ENCODE measurements at places on chromosomes 6 and 20. TPM values are rescaled to one million over a fixed set of nuclear protein-coding genes. Genes with fewer than 3 reads are reported as not detected.

GRCh38 chr6:3919130-3919628, 70.0 kb downstream of the FAM50B start:
- H3K4me1 ChIP-seq, result no peaks in the 10 kb centered on the region
- no peak overlapping the region for H3K4me3 ChIP-seq

DNA sequence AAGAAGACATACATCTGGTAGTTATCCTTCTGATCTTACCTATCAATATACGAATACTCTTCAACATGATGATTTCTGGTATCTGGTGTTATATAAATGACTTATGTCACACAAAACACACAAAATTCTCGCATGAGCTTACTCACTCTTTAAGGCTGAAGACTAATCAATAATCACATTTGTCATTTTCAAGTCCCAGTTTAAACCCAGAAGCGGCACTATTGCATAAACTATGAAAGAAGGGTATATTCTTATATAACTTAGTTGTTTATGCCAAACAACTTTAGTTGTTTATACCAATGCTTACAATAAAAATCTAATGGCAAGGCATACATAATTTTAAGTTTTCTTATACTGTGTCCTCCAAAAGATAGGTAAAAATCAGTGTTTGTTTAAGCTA, 293.1 kb downstream of the GRIK2 start:
- H3K4me3 ChIP-seq, result no peak overlapping the region
- no peaks in the 10 kb centered on the region for H3K4me1 ChIP-seq
- no peak for DNase-seq
- H3K27me3 ChIP-seq, result no peaks in the 10 kb centered on the region

GRCh38 chr20:43938932-43939761, 24.5 kb downstream of the TOX2 start:
- peak; percentile 100 for DNase-seq
- no peak overlapping the region for H3K4me3 ChIP-seq
- no peaks in the 10 kb centered on the region for H3K36me3 ChIP-seq
- peaks cover 52% of the 10 kb centered on the region for H3K4me1 ChIP-seq

The NT5E gene
- 281 TPM for total RNA-seq

DNA sequence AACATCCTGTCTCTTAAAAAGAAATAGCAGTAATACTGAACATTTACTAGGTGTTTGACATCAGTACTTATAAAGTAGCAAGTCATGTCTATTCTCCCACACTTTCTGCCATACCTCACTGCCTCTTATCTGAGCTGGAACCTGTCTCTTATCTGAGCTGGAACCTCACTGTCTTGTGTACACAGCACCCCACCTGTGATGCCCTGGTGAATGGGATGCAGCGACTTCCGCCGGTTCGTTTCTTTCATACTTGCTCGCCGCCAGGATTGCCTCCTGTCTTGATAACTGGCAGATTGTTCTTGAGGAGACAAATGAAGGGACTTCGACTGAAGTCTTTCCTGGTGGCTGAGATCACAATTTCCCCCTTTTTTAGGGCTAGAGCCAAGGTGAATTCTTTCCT, 2.9 kb downstream of the DSN1 start:
- no peak overlapping the region for H3K4me3 ChIP-seq
- no peak overlapping the region for H3K27ac ChIP-seq
- H3K36me3 ChIP-seq, result peaks cover 6% of the 10 kb centered on the region
- H3K27me3 ChIP-seq, result no peaks in the 10 kb centered on the region
- peaks cover 6% of the 10 kb centered on the region for H3K4me1 ChIP-seq

DNA sequence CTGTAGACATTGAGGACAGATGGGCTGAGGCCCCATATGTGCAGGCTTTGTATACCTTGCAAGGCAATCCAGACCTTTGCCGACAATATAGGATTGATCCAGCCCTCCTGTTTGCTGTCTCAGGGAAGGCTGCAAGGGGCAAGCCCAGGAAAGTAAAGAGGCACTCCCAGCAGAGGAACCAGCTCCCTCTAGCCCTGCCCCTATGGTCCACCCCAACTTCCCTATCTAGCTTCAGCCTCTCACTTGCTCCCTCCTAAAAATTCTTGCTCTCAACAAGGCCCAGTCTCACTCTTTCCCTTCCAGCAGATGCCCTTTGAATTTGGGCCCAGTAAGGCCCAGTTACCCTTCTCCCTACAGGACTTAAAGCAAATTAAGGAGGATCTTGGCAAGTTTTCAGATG, 92.6 kb downstream of the JARID2 start:
- H3K27me3 ChIP-seq, result no peaks in the 10 kb centered on the region
- H3K27ac ChIP-seq, result no peak overlapping the region

DNA sequence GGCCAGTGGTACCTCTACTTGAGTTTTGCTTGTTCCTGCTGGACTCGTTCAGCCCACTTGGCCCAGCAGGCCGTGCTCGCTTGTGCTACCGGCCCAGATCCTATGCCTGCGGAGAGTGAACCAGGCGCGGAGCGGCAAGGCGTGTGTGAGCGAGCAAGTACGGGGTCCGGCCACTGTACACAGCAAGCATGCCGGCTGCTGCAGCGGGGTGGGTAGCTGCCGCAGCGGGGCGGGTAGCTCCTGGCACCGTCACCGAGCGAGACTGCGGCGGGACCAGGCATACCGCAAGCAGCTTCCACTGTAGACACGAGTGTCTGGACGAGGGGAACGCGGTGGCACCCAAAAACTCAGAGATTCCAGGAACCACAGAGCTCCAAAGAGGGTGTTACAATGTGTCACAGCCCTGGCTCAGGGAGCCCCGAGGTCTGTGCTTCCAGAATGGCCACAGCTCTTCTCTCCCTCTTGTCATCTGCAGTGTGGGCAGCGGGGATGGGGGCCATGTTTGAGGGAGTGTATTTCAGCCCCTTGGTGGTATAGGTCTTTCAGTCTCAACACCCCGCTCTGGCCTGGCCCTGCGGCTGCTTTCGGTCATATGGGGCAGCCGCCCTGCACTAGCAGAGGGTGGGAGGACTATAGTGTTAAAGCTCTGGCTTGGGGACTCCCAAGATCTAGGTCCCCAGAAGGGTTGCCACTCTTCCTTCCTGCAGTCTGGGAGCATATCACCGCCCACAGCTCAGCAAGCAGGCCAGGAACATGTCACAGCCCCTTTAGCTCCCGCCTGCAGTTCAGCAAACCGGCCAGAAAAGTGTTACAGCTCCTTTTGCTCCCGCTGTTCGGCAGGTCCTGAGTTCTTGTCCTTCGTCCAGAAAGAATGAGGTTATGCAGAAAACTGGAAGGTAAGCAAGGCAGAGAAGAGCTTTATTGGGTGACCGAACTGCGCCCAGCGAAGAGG, 6.1 kb upstream of the RWDD1 start:
- H3K4me3 ChIP-seq, result no peak overlapping the region
- peaks cover 8% of the 10 kb centered on the region for H3K4me1 ChIP-seq
- no peaks in the 10 kb centered on the region for H3K27me3 ChIP-seq
- no peaks in the 10 kb centered on the region for H3K36me3 ChIP-seq
- no peak for DNase-seq

GRCh38 chr6:150697515-150697914, 97.8 kb downstream of the PLEKHG1 start:
- H3K4me1 ChIP-seq, result no peaks in the 10 kb centered on the region
- H3K27me3 ChIP-seq, result no peaks in the 10 kb centered on the region
- H3K27ac ChIP-seq, result no peak overlapping the region
- no peak overlapping the region for H3K4me3 ChIP-seq

DNA sequence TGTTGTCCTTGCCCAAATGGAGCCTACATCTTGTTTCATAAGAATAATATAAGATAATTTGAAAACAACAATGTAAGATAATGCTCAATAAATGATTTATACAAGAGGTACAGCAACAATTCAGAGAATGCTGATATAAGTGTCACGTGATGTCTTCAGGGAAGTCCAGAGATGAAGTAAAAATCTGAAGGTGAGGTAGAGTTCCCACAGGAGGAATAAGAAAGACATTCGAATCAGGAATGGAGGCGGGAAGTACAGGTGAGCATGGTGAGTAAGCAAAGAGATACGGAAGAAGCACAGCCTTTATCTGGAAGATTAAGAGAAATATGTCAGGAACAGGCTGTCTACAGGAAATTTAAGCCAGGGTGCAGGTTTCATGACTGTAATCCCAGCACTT, 165.9 kb upstream of the MARCKS start:
- no peak overlapping the region for H3K27ac ChIP-seq

The SASH1 gene
- total RNA-seq, result 16.5 TPM

- peaks cover 2% of the 10 kb centered on the region for H3K4me1 ChIP-seq
- H3K4me3 ChIP-seq, result no peak overlapping the region
Measured at GRCh38 chr6:83868639-83869038, 9.2 kb downstream of the CYB5R4 start.

- no peaks in the 10 kb centered on the region for H3K27me3 ChIP-seq
- H3K4me3 ChIP-seq, result no peak overlapping the region
- H3K4me1 ChIP-seq, result no peaks in the 10 kb centered on the region
- no peaks in the 10 kb centered on the region for H3K36me3 ChIP-seq
- no peak overlapping the region for H3K27ac ChIP-seq
Measured at GRCh38 chr20:55058938-55059337, 583.5 kb downstream of the DOK5 start.

GRCh38 chr6:124607119-124607627, 355.1 kb upstream of the RNF217 start:
- H3K4me3 ChIP-seq, result no peak overlapping the region
- no peaks in the 10 kb centered on the region for H3K27me3 ChIP-seq
- no peaks in the 10 kb centered on the region for H3K4me1 ChIP-seq
- no peaks in the 10 kb centered on the region for H3K36me3 ChIP-seq

DNA sequence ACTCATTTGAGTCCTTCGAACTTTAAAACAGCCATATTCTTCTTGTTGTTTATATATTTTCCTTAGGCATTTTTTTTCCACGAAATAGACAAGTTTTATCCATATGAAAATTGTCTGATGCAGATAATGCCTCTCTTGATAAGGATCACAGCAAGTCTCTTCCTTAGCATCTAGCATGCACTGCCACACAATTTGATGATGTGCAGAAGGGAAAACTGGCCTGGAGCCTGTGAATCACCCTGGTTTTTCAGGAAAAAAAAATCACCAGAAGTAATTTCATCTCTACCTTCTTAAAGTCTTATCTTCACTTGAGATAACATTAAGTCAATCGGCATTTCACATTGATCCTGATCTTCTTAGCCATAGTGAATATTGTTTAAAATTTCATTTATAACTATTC, 199.8 kb downstream of the TENT5A start:
- H3K36me3 ChIP-seq, result no peaks in the 10 kb centered on the region
- peaks cover 4% of the 10 kb centered on the region for H3K4me1 ChIP-seq
- DNase-seq, result no peak
- no peak overlapping the region for H3K27ac ChIP-seq
- H3K4me3 ChIP-seq, result no peak overlapping the region
- no peaks in the 10 kb centered on the region for H3K27me3 ChIP-seq

The GLP1R gene
- not detected for total RNA-seq

DNA sequence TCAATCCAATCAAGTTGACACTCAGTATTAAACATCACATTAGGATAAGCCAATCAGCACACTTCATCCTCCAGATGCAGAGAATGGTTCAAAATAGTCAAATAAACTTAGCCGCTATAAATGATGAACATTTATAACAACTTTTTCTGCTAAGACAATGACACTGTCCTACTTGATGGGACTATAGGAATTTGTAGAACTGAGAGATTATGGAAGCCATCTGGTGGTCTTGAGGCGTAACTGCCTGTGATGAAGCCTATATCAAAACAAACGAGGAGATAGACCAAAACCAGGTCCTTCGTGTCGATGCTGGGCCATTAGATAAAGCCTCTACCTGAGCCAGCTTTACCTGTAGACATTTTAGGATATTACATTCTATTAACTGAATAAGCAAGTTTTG, 631.1 kb downstream of the COL12A1 start:
- peaks cover 10% of the 10 kb centered on the region for H3K4me1 ChIP-seq
- H3K4me3 ChIP-seq, result no peak overlapping the region
- no peak overlapping the region for H3K27ac ChIP-seq
- no peaks in the 10 kb centered on the region for H3K27me3 ChIP-seq

The MUC22 gene
- total RNA-seq, result not detected

Data from IMR-90 (cell line).